ENCODE measurements at places on chromosomes 7 and 10.

- no peak for DNase-seq
Measured at GRCh38 chr10:13087986-13088618, 11.9 kb upstream of the OPTN start.

- DNase-seq: no peak
Measured at GRCh38 chr7:93717217-93717900, 142.8 kb upstream of the CALCR start.

- DNase-seq: no peak
Measured at GRCh38 chr10:130553826-130554225, 417.6 kb downstream of the GLRX3 start.

DNA sequence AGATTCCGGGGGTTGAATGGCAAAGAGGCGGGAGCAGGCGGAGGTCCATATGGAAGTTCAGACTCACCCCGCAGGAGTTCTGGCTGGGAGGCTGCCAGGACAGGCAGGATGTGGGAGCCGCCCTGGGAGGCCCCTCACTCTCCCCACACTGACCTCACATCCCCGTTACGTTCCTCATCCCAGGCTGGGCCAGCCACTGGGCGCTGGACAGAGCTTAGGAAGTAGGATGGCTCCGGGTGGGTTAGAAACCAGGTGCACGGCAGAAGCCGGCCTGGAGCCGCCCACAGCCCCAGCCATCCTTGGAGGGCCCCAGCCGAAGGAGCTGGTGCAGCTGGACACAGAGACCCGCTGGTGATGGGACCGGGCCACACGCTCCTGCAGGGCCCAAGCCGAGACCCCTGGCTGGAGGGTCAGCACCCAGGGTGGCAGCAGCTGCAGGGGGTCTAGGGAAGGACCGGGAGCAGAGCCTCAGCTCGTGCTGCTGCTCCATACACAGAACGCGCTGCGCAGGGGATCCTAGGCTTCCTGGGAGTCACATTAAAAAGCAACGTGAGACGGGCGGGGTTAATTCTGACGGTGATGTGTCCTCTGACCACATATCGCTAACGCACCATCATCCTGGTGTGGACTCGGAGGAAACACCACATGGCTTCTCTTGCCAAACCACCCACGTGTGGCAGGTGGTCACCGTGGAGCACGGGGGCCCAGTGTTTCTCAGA, 98.6 kb upstream of the DIP2C start:
- DNase-seq: no peak

GRCh38 chr7:51850126-51850525, 533.5 kb upstream of the COBL start:
- no peak for DNase-seq

DNA sequence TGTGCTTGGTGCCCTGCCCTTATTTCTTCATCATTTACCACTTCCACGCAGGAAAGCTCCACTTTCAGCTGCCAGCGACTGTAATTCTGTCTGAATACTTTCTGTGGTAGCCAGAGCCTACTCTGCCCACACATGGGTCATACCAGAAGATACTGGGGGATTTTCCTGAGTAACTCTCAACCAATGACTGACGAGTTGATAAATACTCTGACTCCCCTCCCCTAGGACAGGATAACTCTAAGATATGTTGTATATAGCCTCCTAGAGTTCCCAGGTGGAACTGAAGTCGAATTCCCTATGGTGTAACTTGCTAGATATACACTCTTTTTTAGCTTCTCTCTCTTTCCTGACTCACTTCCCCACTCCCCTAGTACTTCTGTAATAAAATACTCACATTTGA, 29.8 kb downstream of the SEM1 start:
- DNase-seq: no peak

DNA sequence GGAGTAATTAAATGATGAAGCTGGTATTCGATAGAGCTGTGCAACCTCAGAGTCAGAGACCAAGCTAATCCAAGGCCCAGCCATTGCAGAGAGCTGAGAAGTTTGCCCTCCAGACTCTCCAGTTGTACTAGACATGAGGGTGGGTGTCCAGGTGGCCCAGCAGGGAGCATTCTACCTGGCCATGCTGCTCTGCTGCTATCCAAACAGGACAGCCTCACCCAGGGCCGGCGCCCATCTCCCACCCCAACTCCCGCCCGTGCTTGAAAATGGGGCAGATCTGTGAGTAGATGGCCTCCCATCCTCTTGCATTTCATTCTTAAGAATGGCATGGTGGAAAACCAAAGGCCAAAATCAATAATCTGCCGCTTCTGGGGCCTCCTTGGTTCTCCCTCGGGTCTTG, 124.2 kb downstream of the TCERG1L start:
- no peak for DNase-seq

DNA sequence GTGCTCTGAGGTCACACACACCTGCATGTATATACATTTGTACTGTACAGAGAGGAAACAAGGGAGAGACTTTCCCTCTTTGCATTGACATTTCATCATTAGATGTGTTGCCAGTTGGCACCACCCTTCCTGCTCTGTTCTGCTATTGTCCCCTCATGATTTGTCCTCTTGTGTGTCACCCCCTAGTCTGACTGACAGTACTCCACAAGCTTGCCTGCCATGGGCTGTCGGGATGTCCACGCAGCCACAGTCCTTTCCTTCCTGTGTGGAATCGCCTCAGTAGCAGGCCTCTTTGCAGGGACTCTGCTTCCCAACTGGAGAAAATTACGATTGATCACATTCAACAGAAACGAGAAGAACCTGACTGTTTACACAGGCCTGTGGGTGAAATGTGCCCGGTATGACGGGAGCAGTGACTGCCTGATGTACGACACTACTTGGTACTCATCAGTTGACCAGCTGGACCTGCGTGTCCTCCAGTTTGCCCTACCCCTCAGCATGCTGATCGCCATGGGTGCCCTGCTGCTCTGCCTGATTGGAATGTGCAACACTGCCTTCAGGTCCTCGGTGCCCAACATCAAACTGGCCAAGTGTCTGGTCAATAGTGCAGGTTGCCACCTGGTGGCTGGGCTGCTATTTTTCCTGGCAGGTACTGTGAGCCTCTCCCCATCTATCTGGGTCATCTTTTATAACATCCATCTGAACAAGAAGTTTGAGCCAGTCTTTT, 9.4 kb downstream of the CLDN12 start:
- no peak for DNase-seq

- no peak for DNase-seq
Measured at GRCh38 chr7:84953234-84953633, 233.6 kb downstream of the SEMA3D start.

DNA sequence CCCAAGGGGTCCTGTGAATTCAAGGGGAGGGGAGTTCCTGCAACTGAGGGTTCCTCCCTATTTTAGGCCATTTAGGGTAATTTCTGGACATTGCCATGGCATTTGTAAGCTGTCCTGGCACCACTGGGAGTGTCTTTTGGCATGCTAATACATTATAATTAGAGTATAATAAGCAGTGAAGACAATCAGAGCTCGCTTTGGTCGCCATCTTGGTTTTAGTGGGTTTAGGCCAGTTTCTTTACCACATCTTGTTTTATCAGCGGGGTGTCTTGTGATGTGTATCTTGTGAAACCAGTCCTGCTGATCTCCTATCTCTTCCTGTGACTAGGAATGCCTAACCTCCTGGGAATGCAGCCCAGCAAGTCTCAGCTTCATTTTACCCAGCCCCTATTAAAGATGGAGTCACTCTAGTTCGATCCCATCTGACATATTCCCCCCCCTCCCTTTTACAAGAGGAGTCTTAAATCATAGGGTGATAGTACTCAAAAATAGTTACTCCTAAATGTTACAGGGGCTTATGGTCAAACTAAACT, 43.2 kb downstream of the SVOPL start:
- no peak for DNase-seq

- DNase-seq: no peak
Measured at GRCh38 chr7:101953248-101953819, 135.9 kb downstream of the CUX1 start.

- no peak for DNase-seq
Measured at GRCh38 chr7:97982647-97983046, 7.3 kb downstream of the OCM2 start.

DNA sequence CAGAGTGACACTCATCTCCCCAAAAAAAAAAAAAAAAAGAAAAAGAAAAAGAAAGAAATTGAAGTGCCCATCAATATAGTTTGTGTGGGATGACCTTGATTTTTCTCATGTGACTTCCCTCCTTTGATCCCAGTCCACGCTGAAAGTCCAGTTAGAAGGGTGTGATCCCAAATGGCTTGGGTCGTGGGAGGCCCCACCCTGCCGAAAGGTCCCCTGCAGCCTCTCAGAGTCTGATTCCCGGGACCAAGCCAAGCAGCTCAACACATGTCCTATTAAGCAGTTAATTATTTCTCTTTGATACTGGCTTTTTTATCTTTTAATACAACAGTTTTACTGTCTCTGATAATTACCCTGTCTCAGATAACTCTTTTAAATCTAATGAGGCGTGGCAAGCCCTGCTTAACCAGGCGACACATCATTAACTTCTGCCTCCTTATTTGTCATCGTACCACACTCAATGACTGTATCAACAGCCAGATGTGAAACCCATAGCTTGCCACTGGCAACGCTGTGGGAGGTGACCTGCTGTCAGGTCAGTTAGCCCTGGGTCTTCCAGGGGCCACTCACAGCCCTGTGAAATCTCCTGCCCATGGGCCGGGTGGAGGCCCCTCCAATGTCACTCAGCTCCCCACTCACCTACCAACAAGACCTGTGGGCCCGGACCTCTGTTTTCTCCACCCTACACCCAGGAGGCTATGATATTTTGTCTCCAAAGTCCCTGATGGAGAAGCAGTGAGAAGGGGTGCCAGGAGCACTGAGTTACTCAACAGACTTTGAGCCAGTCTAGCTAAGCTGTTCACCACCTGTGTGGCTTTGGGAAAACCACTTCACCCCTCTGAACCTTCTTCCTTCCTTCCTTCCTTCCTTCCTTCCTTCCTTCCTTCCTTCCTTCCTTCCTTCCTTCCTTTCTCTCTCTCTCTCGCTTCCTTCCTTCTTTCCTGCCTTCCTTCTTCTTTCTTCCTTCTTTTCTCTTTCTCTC, 110.0 kb upstream of the SFMBT2 start:
- DNase-seq: no peak

- no peak for DNase-seq
Measured at GRCh38 chr10:107427016-107427415, 262.5 kb upstream of the SORCS1 start.

- no peak for DNase-seq
Measured at GRCh38 chr7:23604296-23604640, 7.1 kb downstream of the CCDC126 start.

DNA sequence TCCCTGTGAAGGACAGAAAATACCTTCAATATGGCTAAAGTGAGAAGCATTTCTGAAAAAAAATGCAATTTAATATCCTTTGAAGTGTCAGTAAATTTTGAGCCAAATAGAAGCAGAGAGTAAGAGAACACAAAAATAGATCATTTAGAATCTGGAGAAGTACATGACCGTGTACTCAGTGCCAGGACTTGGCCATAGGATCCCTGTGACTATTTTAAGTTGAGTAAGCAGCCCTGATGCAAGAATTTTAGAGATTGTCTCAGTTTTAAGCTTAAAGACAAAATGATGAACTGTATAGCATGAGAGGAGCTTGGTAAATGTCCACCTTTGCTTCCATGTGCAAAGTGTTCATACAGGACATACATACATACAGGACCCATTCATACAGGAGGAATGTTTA, 2.5 kb downstream of the PTER start:
- DNase-seq: no peak
